ENCODE measurements at places on chromosomes 3 and 15. TPM values are rescaled to one million over a fixed set of nuclear protein-coding genes. Genes with fewer than 3 reads are reported as not detected.

DNA sequence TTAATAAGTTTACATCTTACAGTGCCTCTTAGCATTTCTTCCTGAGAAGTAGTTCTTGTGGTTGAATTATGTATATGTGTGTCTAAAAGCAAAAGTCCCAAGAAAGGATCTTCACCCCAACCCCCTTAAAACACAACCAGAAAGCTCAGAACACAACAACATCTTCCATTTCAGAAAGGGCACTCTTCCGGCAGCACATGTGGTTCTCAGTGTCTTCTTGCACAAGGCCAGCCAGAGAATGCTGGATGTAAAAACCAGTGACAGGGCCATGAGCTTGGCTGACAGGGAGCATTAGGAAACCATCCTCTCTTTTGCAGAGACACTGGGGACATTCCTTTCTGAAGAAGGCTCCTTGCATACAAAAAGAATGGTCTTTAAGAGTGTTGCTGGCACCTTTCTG, 45.0 kb downstream of the EEFSEC start:
- no peak for ATAC-seq

Gene LXN
- 36.1 TPM for total RNA-seq

DNA sequence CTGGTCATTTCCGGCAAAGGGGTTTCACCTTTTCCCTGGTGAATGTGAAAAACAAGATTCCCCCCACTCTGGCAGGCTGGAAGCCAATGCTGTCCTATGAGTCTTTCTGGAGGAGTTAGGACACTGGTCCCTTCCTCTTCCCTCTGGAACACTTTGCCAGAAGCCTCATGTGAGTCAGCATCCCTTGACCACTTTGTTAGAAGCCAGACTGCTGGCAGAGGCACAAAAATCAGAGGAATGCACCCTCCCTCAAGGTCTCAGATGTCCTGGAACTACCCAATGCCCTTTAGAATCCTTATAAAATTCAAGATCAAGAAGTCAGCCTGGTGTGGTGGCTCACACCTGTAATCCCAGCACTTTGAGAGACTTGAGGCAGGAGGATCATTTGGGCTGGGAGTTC, 26.6 kb downstream of the ITGB5 start:
- ATAC-seq = no peak

GRCh38 chr3:145422556-145422955, 738.4 kb downstream of the PLOD2 start:
- no peak for ATAC-seq

DNA sequence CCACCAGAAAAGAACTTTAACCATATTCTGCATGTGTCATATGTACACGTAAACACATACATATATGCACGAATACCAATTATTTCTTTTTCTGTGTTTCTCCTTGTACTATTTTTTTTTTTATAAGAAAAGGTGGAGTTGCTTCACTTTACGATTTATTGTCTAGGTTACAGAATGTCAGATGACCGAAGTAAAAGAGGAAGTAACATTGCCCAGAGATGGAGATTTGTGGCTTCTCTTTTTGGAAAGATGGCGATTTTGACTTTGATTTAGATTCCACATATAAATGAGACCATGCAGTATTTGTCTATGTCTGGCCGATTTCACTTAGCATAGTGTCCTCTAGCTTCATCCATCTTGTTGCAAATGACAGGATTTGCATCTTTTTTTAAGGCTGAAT, 293.1 kb downstream of the SV2B start:
- no peak for ATAC-seq

DNA sequence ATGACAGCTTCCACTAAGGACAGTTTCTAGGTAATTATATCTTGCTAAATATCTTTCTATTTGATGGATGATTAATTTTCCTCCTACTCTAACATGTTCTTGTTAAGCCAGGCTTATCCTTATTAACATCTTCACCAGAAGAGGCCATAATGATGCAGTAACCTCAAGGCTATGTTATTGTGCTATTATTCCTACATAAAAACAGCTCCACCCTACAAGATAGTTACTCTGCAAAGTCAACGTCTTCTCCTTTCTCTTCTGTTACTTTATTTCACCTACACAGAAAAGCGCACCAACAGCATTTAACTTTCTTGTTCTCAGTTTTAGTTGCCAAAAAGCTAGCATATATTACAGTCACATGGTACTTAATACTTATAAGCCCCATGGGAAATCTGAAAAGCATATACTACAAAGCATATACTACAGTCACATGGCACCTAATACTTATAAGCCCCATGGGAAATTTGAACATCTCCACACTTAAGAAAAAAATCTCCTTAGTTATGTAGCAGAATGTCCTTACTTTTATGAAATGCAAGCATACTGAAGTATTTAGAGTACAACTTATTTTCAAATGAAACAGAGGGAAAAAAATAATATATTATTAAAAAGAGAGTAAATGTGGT, 13.4 kb downstream of the ADAM10 start:
- peak; percentile 64 for ATAC-seq
